Brain microvascular endothelial cell (primary cell): ENCODE measurements at places on chromosomes 7 and 10.

DNA sequence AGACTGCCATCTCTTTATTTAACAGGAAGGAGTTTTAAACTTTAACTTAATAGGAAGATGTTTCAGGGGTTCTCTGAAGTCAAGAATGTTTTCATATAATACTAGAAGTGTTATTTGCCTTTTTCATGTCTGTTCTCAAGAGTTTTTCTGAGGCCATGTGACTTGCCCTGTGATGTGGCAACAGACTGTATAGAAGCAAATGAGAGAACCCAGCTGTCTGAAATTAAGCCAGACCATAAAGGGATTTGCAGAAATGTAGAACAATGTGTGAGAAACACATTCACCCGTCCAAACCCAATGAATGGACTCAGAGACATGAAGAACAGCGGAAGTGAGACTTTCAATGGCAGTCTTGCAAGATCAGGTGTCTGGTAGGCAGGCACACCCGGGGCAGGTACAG, 23.8 kb downstream of the MAPK8 start:
- DNase-seq: no peak

DNA sequence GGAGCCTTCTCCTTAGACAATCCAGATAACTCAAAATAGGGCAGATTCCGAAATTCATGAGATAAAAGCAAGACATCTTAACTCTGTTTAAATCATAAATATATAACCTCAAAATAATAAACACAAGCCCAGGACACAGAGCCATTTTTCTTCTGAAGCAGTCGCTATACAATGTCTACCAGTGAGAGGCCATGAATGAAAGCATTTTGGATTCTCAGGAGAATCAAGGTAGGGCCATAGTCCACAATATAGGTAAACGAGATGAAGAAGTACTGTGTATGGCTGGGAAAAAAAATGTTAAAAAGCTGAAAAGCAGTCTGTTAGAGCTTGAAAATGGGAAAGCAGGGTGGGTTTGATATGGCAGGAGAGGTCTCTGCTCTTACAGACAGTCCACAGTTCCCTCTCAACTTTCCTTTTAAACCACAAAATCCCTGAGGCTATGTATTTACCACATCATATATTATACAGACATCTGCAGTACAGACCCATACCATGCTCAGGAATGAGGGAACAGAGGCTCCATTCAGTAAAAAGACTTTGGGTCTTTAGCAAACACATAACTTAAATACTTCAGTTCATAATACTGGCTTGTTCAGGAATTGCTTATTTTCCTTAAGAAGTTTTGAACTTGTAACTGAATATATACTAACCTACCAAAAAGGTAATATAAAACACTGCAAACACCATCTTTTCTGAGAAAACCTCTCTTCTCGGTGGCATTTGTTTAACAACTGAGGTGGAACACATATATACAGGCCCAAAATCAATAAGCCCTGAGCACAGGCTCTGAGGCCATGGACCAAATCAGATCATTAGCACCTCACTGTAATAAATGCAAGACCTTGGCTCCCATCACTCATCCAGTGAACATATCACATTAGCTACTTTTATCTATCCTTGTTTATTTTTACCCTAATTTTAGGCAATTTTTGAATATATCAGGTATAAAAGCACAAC, 109.3 kb downstream of the SORBS1 start:
- DNase-seq: no peak

DNA sequence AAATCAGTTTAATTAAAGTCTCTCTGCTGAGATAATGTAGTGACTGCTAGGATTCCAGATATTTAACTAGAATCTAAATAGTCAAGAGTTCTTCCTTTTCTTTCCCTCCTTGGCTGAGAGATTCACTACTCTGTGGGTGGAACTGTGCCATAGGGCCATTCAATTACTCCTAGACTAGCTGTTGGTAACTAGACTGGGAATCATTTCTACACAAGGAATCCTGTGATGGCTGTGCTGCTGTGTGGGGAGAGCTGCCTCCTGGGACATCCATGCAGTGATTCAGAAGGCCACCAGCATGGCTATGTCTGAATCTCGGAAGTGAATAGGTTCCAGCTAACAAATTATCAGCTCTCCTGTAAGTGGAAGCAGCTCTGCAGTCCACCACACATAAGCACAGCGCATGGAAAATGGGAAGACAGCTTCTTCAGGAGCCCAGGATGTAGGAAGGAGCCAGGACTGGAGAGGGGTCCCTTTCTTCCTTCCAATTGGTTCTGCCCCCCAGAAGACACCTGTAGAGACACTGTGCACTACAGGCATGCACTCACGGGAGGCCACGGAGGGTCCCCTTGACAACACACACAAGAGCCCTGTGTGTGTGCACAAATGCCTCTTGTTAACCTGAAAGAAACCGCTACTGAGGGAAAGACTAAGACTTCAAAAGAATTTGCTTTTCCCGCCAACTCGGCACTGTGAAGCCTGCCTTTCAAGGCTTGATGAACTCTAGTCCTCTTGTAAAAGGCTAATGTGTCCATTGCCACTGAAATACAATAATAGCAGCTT, 66.5 kb downstream of the SCRN1 start:
- DNase-seq: no peak

GRCh38 chr10:33026422-33026821, 68.4 kb upstream of the ITGB1 start:
- DNase-seq: no peak

DNA sequence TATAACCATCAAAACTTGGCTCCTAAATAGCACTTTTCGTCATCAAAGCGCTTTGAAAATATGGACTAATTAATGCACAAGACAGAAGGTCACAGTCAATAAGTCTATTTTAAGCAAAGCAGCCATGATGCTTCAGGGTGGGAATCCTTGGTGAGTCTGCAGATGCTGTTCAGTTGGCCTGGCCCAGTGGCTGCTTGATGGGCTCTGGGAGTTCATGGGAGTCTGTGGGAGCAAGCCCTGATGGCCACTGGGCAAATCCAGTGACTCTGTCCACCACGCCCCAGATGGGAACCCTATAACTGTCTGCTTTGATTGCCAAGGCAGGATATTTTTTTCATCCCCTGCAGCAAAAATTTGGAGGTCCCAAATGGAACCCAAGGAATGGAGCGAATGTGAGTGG, 95.7 kb upstream of the CTBP2 start:
- DNase-seq: no peak

DNA sequence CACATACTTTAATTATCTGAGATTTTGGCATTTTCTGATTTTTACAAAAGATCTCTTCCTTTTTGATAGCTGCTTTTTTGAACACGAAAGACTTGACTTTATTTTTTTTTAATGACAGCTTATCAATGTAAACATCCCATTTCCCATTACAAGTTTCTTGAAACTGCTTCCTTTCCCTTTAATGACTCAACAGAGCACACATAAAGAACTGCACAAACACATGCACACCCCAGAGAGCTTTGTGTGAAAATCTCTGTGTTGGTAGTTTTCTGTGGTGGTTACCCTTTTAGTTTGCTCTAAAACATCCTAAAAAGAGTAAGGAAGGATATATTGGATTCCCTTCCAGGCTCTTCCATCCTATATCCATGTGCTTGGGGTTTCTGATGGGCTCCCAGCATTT, 125.1 kb upstream of the ZNF32 start:
- DNase-seq: no peak

DNA sequence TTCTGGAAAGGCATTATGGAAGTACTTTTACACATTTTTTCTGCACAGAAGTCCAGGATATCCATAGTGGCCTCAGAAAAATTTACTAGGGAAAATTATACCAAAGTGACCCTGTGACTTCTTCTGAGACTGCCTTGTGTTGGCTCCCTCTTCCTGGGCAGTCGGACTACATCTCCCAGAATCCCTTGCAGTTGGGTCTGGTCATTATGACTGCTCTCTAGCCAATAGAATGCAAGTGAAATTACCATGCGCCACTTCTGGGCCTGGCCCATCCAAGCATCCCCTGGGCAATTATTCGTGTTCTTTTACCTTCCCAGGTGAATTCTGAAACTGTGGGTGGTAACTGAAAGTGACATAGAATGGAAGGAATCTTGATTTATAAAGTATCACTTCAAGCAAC, 430.9 kb downstream of the ACTR3B start:
- no peak for DNase-seq

DNA sequence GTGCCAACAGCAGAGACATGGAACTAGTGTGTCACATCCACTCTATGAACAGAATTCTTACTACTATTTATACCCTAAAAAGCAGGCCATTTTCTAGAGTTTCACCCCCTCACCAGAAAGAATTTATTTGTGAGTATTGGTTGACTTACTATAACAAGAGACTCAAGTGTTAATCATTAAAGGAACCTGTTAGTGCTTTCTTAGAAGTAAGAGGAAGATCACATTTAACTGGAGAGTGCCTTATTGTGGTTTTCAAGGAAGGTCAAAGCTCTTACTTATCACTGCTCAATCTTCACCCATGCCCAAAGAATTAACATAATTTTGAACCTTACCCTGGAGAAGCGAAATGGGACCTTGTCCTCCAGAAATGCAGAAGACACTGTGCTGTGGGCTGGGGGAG, 169.3 kb upstream of the PRSS1 start:
- DNase-seq: no peak

- no peak for DNase-seq
Measured at GRCh38 chr7:151572136-151572535, 52.4 kb upstream of the RHEB start.

DNA sequence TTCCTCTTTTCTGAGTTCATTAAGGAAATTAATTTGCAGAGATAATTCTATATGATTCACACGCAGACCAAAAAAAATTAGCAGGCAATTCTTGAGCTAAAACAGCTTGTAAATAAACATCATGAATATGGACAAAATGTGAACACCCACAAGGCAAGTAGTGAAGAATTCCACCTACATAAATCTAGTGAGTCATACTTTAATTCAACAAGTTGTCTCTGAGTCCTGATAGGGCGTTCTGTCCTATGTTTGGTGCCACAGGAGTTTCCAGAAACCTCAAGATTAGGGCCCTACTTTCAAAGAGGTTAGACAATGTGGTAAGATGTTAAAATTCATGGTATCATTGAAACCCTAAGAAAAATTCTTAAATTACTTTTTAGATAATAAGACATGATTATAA, 122.3 kb downstream of the SGMS1 start:
- no peak for DNase-seq

GRCh38 chr10:70773965-70774809, 11.0 kb downstream of the TBATA start:
- DNase-seq: no peak

DNA sequence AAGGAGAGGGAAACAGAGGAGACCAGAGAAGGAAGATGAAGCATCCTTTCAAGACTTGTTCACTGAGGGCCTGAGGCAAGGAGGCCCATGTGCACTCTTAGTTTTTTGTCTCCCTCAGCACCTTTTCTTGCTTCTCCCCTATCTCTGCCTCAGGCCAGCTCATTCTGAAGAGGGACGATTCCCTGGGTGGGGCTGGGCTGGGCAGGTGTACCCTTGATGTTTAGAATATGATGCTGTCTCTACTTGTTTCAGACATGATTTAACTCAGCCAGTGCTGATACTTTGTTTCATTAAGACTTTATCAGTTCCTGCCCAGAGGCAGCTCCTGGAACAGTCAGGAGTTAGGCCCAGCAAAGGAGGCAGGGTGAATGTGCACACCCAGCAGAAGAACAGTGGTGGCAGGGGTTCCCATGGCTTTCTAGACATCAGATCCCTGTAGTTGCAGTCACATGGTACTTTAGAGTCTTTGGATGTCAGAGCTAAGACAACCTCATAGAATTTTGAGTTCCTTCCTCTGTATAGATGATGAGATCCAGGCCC, 3.4 kb downstream of the PRXL2A start:
- no peak for DNase-seq

DNA sequence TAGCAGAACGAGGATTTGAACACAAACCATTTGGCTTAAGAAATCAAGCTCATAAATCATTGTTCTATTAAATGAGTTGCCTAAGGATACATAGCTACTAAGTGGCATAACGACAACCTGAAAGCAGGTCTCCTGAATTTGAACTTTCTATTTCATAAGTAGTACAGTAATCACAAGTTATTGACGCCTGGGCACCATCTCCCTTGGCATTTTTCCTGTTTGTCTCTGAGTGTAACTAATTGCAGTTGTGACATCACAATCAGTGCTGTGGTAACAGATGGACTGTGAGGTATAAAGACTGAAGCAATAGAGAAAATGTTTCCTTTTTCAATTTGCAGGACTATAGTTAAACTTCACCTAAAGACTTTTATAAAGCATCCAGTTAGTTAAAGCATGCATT, 6.4 kb upstream of the CSTF2T start:
- no peak for DNase-seq

DNA sequence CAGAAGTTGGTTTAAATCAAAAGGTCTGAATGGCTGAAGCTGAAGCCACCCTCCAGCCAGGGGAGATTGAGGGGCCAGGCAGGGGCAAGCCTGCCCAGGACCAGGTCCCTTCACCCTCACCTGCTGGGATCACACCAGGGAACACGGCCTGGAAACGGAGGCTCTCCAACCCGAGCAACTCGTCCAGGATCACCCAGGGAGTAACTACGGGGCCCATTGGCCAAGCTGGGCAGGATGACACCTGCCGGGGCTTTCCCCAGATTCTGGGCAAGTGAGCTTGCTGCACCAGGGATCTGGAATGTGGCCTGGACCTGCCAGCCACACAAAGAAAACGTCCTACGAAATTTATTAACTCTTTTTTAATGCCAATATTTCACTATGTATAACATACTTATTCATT, 30.4 kb upstream of the PPP2R2D start:
- DNase-seq: no peak

DNA sequence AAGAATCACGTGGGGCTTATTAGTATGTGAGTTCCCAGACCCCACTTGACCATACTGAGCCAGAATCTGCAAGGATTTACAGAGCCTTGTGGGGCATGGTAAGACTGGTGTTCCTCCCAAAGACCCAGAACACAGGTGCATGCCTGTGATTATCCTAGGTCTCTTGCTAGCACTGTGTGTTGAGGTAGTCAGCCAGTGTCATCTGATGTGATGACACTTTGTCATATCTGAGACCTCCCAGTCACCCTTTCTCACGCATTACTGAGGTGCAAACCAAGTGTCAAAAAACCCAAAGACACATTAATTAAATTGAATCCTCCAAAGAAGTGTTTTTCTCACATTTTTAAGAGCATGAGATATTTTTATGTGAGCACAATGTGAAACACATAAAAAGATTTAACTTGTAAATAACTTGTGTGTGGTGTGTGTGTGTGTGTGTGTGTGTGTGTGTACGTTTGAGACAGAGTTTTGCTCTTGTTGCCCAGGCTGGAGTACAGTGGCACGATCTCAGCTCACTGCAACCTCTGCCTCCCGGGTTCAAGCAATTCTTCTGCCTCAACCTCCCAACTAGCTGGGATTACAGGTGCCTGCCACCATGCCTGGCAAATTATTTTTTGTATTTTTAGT, 162.0 kb upstream of the PRPS1L1 start:
- DNase-seq: no peak

DNA sequence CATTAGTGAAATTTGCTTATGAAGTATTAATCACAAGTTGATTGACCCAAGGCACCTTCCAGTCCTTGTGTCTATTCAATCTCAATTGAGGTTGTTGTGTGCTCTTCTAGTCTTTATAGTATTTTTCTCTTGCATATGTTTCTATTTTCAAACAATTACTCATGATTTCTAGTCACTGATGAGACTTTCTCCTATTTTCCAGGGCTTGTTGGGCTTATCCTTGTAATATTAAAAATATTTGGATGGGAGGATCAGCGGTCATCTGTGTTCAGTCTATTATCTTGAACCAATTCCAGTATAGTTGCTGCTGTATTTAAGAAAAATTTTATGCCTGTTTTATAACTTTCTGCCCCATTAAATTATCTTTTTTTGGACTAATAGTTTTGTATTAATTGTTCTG, 154.4 kb downstream of the PTEN start:
- no peak for DNase-seq
